LHCN-M2 (cell line): ENCODE measurements at places on chromosomes 4 and X.

GRCh38 chr4:13007802-13008470 is 476.2 kb downstream of the RAB28 start:
- no peak for DNase-seq

- DNase-seq, result no peak
Observed at GRCh38 chr4:168503652-168504362, 7.0 kb downstream of the PALLD start.

DNA sequence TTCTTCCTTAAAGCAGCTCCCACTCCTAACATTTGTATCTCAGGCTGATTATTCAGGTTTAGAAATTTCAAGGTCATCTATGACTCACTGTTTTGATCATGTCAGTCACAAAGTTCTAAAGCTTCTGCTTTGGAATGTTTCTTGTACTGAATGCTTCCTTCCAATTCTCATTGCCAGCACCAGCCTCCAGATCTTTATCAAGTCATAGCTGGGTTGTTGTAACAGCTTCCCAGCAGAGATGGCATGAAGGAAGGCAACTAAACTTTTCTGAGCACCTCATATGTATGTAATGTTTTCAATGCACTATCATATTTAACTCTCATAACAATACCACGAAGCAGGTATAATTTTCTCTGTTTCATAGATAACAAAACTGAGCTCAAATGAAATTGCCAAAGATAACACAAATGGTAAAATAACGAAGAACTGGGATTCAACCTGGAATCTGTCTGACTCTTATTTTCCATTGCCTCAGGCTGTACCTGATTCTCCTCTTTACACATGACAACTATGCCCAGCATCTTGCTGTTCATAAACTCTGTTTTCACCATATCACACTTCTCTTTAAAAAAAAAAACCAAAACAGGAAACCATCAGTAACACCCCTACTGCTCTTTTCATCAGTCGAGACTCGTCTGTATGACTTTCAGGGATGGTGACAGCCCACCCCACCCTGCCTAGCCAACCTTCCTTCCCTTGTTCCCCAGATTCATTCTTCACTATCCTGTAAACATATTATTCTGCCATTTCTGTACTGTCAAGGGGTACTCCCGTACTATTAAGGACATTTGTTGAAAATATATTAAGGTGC is 13.4 kb downstream of the TRPC3 start:
- DNase-seq, result no peak

DNA sequence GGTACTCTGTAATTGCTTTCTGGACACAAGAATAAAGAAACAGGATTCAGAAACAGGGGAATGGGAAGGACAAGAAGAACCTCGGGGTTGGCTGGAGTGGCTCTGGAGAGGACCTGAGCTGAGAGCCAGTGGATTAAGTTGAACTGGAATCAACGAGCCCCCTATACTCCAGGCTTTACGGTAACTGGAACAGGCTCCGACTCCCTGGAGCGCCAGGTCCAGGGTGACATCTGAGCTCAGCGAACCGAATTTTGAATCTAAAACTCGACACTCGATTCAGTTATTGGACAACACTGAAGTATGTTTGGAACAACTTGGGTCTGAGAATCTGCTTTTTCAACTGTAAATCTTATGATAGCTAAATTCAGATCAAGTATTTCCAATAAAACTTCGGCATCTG is 23.9 kb downstream of the HMX1 start:
- no peak for DNase-seq

DNA sequence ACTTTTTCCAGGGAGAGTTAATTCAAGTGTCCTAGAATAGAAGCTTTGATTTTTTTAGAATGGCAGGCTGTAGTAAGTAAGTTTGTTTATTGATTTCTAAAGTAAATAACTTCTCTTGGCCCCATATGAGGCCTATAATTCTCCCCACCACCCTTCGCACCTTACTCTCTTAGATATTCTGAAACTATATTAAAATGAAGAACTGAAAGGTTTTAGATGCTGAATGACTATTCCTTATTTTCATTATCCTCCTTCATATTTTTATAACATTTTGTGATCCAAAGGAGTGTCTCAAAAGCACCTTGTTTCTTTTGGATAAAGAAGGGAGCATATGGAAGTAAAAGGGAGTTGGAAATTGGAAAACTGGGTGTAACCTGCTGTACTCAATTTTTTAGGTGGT is 70.3 kb downstream of the IRS4 start:
- DNase-seq, result no peak

GRCh38 chr4:7193030-7193958 is 956 bp downstream of the SORCS2 start:
- no peak for DNase-seq

- peak; percentile 1 for DNase-seq
Observed at GRCh38 chrX:43349363-43349762, 306.7 kb upstream of the MAOA start.

DNA sequence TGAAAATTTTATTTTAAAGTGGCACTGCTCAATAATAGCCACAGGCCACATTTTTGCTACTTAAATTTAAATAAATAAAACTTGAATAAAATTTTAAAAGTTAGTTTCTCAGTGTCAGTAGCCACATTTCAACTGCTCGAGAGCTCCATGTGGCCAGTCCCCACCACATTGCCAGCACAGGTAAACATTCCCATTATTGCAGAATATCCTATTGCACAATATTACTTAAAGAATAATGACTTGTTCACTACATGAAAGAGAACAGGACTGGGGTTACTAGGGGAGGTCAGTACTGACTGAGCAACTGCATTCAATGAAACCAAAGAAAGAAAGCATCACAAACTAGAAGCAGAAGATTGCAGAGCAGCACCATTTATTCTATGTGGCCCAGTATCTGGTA is 2201.6 kb upstream of the TENM3 start:
- no peak for DNase-seq

- DNase-seq, result no peak
Observed at GRCh38 chr4:154643493-154643892, 31.0 kb upstream of the FGG start.

DNA sequence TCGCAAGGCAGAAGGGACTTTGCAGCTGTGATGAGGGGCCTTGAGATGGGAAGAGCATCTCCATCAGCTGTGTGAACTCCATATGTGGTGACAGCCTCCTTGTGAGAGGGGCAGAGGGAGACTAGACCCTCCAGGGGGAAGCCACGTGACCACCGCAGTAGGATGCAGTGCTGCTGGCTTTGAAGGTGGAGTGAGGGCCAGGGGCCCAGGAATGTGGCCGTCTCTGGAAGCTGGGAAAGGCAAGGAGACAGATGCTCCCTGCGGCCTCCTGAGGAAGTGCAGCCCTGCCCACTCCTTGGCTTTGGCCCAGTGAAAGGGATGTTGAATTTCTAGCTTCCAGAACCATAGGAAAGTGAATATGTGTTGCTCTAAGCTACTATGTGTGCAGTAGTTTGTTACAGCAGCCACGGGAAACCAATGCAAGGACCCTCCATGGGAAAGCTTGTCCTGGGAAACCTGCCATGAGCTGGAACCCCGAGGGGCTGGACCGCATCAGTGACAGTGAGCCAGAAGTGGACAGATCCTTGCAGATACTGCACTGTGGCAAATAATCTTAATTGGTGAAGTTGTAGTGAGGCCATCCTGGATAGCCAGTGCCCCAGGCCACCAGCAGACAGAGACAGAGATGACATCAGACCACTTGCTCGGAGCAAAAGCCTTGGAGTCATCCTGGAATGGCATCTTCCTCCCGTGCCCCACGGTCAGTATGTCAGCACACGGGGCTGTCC is 35.4 kb upstream of the SORCS2 start:
- no peak for DNase-seq

- DNase-seq, result peak; percentile 86
Observed at GRCh38 chr4:76200771-76201231, 12.8 kb downstream of the SCARB2 start.

- no peak for DNase-seq
Observed at GRCh38 chr4:47801481-47802002, 36.3 kb downstream of the CORIN start.

DNA sequence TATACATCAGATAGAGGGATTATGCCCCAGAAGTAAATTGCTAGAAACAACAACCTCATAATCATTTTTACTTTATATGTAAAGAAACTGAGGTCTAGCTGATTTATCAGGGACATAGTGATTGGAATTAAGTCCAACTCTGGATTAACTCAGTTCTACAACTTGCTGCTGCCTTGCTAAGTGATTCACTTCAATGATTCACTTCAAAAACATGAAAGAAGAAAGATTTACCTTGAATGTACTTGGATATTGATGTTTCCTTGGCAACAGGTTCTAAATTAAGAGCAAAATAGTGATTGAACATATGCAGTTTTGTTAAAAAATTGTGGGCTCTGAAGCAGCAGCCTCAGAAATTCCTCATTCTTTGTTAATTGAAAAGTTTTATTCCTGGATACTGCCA is 99.8 kb upstream of the H2AZ1 start:
- peak; percentile 1 for DNase-seq

DNA sequence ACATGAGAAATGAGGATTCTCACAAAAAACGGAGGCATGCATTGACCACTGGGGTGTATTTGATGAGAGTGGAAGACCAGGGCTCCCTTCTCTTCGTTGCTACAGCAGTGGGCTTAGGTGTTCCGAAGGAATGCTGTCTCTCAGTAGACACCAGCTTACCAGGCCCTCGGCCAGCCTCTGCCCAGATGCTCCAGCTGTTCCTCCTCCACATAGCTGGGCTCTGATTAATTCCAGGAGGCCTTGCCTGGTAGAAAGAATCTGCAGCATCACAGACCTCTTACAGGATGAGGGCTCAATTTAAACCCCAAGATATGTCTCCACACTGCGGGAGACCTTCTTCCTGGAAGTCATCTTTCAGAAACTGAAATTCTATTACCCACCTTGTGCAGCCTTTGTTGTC is 346.6 kb upstream of the TENM3 start:
- DNase-seq, result no peak

DNA sequence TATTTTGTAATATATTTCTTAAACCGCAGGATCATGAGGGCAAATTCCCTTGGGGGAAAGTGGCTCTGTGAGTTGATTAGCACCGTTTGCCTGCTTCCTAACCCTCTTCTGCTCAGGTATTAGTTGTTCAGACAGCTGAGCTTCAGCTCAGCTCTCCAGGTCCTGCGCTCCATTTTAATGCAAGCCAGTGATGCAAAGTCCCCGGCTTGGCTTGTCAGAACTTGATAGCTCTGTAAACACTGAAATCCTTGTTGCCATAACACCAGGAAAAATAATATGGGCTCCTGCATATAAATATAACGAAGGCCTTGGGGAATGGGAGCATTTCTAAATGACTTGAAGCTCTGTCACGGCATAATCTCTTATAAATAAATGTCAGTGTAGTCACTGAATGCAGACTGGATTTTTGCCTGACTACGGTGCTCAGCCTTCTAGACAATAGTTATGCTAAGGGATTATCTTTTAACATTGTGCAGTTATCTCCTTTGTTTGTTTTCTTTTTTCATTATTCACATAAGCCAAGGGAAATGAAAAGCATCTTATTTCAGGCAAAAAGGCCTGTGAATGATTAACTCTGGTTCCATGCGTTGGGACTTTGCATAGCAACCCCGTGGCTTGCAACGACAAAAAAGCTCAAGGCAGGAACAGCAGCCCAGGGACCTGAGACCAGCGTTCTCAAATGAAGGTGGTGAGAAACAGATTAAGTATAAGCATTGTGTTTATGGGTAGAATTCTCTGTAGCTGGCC is 253.2 kb downstream of the SPRY1 start:
- DNase-seq, result peak; percentile 66

DNA sequence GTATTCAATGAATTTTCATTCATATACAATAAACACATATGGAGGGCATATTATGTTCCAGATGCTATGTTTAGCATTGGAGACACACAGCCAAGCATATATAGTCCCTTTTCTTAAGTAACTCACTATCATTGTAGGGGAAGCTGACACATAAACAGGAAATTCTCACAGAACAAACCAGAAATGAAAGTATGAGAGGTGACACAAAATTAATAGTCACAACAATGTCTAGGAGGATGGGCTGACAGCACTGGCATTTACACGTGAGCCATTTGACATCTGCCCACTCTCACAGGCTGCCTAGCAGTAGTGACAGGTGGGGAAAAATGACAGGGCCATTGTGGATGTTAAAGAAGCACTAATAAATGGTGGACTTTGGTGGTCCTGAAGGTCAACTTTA is 2.6 kb upstream of the CNOT6L start:
- DNase-seq, result no peak

- no peak for DNase-seq
Observed at GRCh38 chr4:25861280-25861950, 1.4 kb downstream of the SEL1L3 start.
